GM10248 (cell line): ENCODE measurements at places on chromosomes 6 and 20.

DNA sequence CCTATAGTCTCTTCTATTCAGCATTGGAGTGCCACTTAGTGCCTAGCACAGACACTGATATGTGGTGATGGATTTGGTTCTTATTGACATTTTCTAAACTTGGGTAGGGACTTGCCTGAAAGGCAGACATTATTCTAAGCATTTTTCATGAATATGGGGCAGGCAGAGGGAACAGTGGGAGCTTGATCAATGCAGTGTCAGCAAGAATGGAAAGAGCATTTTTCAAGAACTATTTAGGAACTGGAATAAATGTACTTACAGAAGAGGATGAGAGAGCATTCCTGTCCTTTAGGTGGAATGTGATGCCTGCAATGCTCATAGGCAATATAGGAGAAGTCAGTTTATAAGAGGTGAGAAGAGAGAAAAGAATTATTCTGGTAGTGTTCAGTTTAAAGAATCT, 26.2 kb downstream of the DEFB114 start:
- DNase-seq = no peak

- DNase-seq = no peak
Observed at GRCh38 chr20:57947421-57948179, 237.8 kb upstream of the PMEPA1 start.

- DNase-seq = no peak
Observed at GRCh38 chr6:26440977-26441358, 664 bp downstream of the BTN3A3 start.

GRCh38 chr20:61220131-61220530, 31.9 kb upstream of the CDH4 start:
- DNase-seq = no peak

DNA sequence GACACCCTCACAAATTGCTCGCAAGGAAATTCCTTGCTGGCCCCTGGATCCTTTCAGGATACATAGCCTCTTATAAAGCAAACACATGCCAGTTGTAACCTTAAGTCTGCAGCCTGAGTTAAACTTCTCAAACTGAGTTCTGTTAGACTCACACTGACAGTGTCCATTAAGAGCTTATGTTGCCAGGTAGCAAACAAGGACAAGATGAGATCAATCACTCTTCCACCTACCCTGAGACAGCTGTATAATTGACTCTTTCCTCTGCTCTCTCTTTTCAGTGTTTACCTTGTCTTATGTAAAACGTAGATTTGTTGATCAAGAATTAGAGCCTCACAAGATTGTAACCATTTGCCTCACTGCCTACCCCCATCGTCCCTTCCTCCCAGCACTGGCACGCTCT, 359.8 kb downstream of the EPM2A start:
- DNase-seq = no peak

DNA sequence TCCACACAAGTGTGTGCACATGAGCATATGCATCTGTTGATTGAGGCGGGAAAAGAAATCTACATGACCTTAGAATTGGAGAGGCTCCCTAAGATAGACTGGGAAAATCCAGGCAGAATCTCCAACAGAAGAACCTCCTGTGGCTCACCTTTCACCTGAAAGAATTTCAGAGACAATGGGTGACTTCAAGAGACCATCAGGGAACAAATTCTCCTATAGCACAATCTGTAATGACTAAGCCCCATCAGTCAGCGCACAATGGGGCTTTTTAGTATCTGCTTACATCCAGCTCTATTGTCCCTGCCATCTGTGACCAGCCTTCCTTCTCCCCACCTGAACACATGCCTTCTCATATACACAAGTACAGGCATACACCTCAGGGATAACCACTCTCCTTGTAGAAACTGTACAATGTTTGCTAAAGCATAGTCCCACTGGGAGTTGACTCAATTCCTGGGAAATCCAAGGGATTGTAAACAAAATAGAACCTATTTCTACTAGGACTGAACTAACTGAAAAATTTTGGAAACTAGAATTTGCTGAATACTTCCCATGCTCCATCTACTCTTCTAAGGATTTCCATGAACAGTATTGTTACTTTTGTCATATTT, 150.8 kb upstream of the STXBP5 start:
- no peak for DNase-seq

DNA sequence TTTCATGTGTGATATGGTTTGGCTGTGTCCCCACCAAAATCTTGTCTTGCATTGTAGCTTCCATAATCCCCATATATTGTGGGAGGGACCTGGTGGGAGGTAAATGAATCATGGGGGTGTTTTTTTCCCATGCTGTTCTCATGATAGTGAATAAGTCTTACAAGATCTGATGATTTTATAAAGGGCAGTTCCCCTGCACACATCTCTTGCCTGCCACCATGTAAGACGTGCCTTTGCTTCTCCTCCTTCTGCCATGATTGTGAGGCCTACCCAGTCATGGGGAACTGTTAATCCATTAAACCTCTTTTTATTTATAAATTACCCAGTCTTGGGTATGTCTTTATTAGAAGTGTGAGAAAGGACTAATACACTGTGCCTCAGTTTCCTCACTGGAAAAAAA, 4.2 kb upstream of the IL22RA2 start:
- DNase-seq = no peak

DNA sequence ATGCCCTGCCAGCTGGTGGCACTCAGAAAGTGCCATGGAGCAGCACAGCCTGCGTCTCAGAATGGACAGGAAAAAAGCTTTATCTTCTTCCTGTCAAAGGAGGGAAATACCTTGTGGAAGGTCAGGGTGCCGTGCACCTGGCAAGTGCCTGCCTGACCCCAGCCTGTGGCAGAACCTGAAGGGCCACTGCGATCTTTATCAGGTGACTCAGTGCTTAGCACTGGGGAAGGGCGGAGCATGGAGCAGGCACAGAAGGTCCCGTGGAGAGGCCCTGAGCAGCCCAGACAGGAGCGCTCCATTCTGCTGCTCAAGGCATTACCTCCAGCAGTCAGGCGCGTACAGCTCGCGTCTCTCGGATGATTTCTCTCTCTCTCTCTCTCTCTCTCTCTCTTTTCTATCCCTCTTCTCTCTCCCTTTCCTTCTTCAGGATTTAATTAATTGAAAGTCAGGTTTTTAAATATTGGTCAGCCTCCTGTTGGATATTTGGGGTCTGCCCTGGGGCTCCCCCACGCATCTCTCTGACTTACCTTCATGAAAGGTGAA, 31.7 kb downstream of the FOXC1 start:
- no peak for DNase-seq

DNA sequence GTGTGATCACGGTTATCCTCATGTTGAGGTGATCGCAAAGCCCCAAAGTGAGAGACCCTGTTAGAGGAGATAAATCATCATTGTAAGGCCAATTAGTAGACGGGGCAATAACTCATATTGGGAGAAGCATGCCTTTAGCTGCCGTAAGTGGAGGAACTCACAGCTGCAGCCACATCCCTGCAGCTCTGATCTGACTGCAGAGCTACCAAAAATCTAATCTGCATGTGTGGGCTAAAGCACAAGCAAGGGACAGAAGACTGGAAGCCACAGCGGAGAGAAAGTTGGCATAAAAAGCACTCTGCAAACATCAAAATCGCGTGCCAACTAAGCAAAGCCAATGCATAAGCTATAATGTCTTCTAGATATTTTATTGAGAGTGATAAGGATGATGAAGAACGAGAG, 79.8 kb downstream of the TBC1D7 start:
- no peak for DNase-seq

GRCh38 chr20:64230461-64231145, 24.9 kb upstream of the PCMTD2 start:
- DNase-seq = no peak

GRCh38 chr6:35737413-35738211, 780 bp downstream of the ARMC12 start:
- DNase-seq = peak; percentile 82

DNA sequence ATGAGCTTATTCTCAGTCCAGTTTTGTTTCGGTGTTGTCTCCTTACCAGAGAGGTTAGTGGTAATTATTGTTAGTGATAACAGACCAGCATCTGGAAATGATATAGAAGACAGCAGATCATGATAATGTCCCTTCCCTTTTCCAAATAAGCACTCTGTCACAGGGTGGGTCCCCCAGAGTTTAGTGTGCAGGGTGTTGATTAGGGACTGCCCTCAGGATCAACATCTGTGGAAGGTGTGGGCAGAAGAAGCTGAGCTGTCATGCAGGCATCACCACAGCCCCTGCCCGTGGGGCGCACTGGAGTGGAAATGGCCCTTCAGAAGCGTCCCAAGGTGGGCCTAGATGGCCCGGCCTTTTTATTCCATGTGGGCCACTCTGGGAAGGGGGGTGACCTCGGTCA, 67.6 kb upstream of the DTNBP1 start:
- DNase-seq = no peak

GRCh38 chr6:165627366-165627765, 35.7 kb downstream of the PDE10A start:
- no peak for DNase-seq

- no peak for DNase-seq
Observed at GRCh38 chr20:52953020-52953419, 19.1 kb upstream of the TSHZ2 start.

DNA sequence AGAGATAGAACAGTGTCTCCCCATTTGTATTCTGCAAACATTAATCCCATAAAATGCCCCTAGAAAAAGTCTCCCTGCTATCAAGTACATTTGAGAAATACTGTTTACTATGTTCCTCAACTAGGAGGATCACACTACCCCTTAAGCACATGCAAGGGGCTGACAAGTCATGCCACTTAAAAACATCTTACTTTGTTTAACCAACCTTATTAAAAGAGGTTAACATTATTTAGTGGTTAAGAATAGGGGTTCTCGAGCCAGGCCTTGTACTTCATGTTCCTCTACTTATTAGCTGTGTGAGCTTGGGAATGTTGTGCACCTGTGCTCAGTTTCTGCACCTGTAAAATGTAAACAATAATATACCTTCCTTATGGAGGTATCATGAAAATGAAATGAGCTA, 113.7 kb downstream of the UBE3D start:
- no peak for DNase-seq

DNA sequence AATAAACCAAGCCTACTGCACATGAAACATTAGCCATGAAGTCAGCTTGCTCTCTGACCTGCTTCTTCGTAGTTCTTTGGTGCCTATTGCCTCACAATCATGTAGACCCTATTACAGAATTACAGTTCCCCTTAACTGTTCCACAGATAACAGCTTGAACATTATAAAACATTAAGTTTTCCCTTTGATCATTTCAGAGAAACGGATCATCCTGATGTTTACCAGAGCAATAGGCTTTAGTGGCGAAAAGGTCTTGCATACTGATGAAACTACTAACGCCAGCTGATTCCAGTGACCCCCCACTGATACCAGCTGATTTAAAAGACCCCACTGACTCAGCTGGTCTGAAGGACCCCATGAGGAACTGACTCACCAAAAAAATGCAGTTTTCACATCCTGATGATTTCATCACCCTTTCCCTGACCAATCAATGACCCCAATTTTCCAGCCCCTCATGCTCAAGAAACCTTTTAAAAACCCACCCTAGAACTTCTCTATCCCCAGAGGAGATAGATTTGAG, 39.4 kb upstream of the MLIP start:
- no peak for DNase-seq

DNA sequence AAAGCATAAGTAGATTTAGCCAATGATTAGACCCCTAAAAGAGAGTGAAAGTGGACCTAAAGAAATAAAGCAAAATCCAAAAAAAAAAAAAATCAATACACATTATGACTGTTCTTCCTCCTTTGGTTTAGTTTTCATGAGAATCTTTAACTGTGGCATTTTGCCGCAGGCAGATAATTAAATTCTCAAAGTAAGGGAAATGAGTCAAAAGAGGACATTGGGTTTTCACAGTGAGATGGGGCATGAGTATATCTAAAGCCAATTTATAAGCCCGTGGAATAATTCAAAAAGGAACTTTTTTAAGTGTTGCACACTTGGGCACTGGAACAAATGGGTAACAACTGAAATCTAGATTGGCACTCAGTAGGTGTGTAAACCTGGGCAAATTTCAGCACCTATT, 230.3 kb downstream of the PKHD1 start:
- no peak for DNase-seq

DNA sequence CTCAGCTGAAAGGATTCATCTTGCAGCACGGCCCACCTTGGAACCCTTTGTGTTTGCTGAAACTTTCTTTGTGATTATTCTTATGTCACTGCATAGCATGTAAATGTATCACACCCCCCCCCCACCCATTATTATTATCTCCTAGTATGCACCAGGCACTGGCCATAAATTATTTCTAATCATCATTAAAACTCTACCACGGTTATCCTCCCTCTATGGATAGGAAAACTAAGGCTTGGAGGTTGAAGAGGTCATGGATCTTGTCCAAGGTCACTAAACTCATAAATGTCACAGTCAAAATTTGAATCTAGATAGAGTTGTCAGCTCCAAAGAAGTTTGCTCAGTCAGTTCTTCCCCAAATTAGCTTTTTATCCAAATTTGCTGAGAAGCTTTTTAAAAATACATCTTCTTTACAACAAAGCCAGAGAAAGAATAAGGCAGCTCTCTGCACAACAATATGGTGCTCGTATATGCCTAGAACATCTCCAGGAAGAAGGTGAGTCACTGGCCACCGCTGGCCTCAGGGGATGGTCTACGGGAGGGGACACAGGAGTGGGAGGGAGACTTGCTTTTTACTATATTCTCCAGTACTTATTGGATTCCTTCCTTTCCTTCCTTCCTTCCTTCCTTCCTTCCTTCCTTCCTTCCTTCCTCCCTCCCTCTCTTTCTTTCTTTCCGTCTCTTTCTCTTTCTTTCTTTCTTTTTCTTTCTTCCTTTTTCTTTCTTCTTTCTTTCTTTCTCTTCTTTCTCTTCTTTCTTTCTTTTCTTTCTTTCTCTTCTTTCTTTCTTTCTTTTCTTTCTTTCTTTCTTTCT, 134.5 kb downstream of the VEGFA start:
- DNase-seq = no peak

DNA sequence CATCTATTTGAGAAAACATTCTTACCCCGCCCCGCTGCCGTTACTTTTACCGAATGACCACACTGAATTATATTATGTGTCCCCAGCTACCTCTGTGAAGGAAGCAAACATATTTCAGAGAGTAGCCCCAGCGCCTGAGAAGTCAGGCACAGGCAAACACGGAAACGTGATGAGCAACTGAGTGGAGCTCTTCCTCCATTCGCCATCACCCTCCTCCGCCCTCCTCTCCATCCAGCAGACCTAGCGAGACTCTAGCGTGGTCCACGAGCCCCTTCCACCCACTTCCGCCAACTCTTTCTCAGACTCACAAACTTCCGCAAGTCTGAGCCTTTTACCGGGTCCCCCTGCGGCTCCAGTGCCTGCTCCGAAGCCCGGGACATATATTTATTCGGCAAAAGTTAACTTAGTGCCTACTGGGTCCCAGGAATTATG, 582 bp downstream of the SNRPB start:
- peak; percentile 73 for DNase-seq

GRCh38 chr20:13013411-13013810, 4.6 kb downstream of the SPTLC3 start:
- DNase-seq = no peak

DNA sequence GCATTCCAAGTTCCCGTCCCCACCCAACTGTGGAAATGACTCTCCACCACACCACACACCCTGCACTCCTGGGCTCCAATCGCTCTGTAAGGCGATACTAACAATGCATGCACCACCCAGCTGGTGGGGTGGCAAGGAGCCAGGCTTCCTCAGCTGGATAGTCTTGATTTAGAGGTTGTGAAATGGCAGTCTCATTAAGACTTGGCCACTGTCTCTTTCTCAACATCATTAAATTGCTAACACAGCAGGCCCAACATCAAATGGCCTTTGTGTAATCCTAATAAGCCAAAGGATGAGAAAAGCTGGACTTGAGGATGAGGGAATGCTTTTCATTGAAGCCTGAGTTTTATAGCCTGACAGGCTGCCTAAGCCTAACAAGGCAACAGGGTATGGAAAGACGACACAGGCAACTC, 223.7 kb downstream of the GMDS start:
- no peak for DNase-seq

- no peak for DNase-seq
Observed at GRCh38 chr6:61622601-61623000, 663.4 kb downstream of the KHDRBS2 start.

GRCh38 chr6:125631165-125631564, 118.3 kb upstream of the HEY2 start:
- DNase-seq = no peak
